ENCODE measurements at places on chromosomes 5 and 9.
A peak's percentile ranks its signal among the peaks of the same experiment; 100 is the strongest.

- H3K4me3 ChIP-seq, result no peak overlapping the region
- no peak for DNase-seq
- H3K4me1 ChIP-seq, result no peaks in the 10 kb centered on the region
- peaks cover 15% of the 10 kb centered on the region for H3K36me3 ChIP-seq
- no peak overlapping the region for H3K27ac ChIP-seq
These were observed 61.5 kb downstream of the CRB2 start for GRCh38 chr9:123417289-123418051.

- H3K27me3 ChIP-seq, result no peaks in the 10 kb centered on the region
- peak overlapping the region; percentile 85 for H3K4me3 ChIP-seq
- peaks cover 20% of the 10 kb centered on the region for H3K36me3 ChIP-seq
- H3K4me1 ChIP-seq, result peaks cover 45% of the 10 kb centered on the region
- no peak for DNase-seq
These were observed 941 bp downstream of the XPA start for GRCh38 chr9:97695995-97696802.

GRCh38 chr9:87195306-87195705 lies 248.0 kb upstream of the GAS1 start:
- no peak overlapping the region for H3K27ac ChIP-seq
- no peak for DNase-seq
- H3K27me3 ChIP-seq, result peaks cover 39% of the 10 kb centered on the region
- no peaks in the 10 kb centered on the region for H3K4me1 ChIP-seq
- no peaks in the 10 kb centered on the region for H3K36me3 ChIP-seq

- H3K36me3 ChIP-seq, result no peaks in the 10 kb centered on the region
- no peak overlapping the region for H3K27ac ChIP-seq
- DNase-seq, result no peak
- peaks cover 34% of the 10 kb centered on the region for H3K4me1 ChIP-seq
- H3K27me3 ChIP-seq, result no peaks in the 10 kb centered on the region
- no peak overlapping the region for H3K4me3 ChIP-seq
These were observed 67.4 kb downstream of the FBN2 start for GRCh38 chr5:128470663-128471062.

DNA sequence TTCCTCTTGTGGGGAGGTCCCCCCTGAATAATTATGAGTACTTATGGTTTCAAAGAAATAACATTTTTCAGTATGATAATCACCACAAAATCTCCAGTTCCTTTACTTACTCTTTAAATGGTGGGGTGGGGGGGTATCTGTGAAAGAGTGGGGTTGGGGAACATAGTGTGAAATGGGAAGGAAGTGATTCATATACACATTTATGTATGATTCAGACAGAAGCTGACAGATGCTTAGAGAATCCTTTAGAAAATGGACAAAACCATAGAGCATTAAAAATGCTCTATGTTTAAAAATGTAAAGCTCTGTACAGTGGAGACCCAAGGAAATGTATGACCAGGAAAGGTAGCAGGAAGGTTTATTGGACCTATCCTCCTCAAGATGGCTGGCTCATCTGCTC lies 267.5 kb upstream of the GRIA1 start:
- no peaks in the 10 kb centered on the region for H3K36me3 ChIP-seq
- no peak overlapping the region for H3K27ac ChIP-seq
- H3K4me1 ChIP-seq, result no peaks in the 10 kb centered on the region
- no peaks in the 10 kb centered on the region for H3K27me3 ChIP-seq
- DNase-seq, result no peak
- no peak overlapping the region for H3K4me3 ChIP-seq

GRCh38 chr9:2192356-2192979 lies 177.3 kb downstream of the SMARCA2 start:
- H3K36me3 ChIP-seq, result peaks cover 90% of the 10 kb centered on the region
- no peak overlapping the region for H3K4me3 ChIP-seq
- DNase-seq, result no peak
- no peak overlapping the region for H3K27ac ChIP-seq
